ENCODE measurements at places on chromosomes 1 and 21.

DNA sequence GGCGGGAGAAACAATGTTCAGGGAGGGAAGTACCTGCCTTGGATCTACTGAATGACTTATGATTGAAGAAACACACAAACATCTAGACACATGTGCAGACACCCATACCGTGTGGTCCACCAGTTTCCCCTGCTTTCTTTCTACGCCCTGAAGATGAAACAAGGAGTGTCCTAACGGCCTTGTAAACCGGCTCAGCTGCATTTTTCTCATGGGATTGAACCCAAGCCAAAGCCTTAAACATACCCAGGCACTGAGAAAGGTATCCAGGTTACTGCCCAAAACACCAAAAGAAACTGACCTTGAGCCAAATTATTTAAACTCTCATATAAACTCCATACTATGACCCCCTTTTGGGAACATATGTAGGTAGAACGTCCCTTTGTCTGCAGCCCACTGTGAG, 630.0 kb upstream of the RGS18 start:
- DNase-seq, result no peak

GRCh38 chr1:36172983-36173382, 17.0 kb downstream of the MAP7D1 start:
- no peak for DNase-seq

GRCh38 chr1:45953934-45954847, 150.8 kb downstream of the MAST2 start:
- DNase-seq, result no peak

- no peak for DNase-seq
These were observed 6.2 kb downstream of the SH2D5 start for GRCh38 chr1:20726118-20726911.

DNA sequence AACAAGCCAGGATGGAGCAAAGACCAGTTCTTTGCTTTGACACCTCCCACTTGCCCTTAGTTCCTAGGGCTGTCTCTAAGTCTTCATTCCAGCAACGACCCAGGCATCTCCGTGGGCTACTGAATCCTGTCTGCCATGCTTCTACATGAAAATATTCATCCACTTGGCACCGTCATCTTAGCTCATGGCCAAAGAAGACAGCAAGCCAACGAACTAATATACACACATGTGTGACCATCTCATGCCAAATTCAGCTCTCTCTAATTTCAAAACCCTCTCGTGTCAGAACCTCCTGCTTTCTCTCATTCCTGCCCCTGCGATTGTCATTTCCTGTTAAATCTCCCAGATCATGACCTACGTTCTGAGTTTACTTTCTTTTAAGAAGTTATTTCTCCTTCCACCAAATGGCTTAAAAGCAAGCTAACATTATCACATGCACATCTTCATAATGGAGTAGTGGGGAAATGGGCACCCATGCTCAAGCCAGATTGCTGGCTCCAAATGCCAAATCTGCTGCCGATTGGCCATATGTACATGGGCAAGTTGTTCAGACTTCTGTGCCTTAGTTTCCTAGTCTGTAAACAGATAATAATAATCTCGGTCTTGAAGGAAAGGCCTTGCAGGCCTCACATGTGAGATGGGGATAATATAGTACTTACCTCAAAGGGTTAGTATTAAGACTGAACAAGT, 373.4 kb downstream of the USH2A start:
- no peak for DNase-seq
